Skin of body (tissue), 3 donors: ENCODE measurements at places on chromosomes 7 and 10. TPM values are rescaled to one million over a fixed set of nuclear protein-coding genes. Genes with fewer than 3 reads are reported as not detected.
A peak's percentile ranks its signal among the peaks of the same experiment; 100 is the strongest.

Gene NEURL1
- 2.1 TPM for total RNA-seq

Gene NOS3
- 3.5 TPM for total RNA-seq

- DNase-seq = no peak
These were observed 263.4 kb downstream of the KCNMA1 start for GRCh38 chr10:77374189-77374656.

DNA sequence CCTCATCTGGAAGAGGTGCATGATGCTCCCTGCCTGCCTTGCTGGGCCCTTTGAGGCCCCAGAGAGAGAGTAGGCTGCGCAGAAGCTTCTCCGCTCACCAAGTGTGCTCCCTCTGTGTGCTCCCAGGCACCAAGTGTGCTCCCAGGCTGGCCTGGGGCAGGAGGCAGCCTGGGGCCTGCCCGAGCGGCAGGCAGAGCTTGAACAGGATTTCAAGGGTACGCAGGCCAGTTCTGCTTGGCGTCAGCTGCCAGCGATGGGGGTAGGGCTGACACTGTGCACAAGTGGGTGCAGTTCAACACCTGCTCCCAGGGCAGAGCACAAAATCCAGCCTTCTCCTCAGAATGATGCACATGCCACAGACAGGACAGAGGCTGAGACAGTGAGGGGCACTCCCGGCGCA, 119.7 kb downstream of the FAM53B start:
- no peak for DNase-seq

Gene SLC13A1
- total RNA-seq = not detected

DNA sequence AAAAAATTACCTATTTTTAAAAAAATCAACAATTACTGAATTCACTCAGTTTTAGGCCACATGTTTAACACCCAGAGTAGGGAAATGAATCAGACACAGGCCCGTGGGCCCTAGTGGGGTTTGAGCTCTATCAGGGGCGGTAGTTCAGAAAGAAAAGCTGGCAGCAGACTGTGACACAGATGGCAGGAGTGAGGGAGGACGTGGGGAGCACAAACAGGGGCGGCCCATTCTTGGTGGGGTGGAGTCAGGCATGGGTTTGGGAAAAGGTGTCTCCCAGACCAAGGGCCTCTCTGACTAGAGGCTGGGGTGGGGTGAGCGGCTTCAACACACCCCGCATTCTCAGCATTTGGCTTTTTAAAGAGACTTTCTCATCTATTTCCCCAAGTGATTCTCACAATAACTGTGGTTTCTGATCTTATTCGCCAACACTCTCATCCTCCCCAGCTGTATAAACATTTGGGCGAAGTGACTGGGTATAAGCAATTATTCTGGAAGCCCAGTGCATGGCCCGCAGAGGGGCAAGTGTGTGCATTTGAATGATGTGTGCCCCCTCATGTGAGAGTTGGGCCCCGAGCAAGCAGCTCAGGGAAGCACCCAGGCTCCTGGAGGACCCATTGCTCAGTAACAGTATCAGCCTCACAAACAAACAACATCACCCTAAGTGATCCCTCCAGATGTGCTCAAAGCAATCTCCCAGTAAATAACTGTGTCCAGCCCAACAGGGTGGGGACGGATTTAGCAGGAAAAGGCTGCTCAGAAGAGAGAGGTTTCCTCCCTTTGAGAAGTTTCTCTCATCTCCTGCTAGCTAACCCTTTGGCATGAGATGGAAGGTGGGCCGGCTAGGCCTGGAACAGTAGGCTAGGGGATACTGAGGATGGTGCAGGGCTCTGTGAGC, 437.6 kb upstream of the ZMIZ1 start:
- DNase-seq = peak; percentile 40

DNA sequence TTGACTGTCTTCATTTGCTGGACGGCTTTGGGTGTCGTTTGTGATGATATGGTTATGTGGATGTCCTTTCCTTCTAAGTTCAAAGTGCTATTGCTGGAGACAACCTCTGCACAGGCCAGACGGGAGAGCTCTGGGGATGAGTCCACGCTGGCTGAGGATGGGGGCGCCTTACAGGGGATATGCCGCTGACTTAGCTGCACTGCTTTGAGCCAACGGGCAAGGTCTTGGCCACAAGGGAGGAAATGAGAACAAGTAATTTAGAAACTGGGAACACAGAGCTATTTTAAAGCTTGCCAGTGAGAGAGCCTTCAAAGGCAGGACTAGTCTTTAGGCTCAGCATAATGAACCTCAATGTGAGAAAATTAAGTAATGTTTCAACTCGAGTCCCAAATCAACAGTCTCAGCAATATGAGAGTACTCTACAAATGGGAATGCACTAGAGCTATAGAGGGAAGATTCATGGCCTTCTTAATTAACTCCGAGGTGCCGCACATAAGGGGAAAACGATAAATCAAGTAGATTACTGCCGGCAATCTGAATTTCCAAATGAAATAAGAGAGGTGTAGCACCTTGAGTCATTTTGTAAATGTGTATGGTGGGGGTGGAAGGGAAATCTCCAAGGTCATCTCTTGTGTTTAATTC, 209.3 kb downstream of the JAZF1 start:
- DNase-seq = no peak

Gene SMIM30
- total RNA-seq = 41.8 TPM

Gene UNCX
- total RNA-seq = not detected

GRCh38 chr10:88086187-88086960, 222.9 kb downstream of the PTEN start:
- DNase-seq = no peak

- DNase-seq = no peak
These were observed 184.5 kb downstream of the PHTF2 start for GRCh38 chr7:77982926-77983550.
